ENCODE measurements at places on chromosomes 5 and 9.

GRCh38 chr9:73074176-73074708 is 77.4 kb upstream of the ANXA1 start:
- ATAC-seq = no peak

DNA sequence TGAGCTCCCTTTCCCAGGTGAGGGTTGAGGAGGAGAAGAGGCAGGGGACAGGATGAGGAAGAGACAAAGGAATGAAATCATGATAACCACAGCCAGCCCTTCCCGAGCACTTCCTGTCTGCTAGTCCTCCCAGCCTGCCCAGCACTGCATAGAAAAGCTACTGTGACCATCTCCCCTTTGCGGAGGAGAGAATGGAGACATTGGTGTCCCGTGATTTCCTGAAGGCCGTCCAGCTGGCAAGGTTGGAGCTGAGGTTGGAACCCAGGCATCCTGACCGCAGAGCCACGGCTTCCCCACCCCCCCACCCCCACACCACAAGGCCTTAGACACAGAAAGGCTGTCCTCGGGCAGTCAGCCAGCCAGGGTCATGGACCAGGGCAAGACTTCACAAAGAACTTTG is 131.1 kb upstream of the ICE1 start:
- ATAC-seq = no peak

DNA sequence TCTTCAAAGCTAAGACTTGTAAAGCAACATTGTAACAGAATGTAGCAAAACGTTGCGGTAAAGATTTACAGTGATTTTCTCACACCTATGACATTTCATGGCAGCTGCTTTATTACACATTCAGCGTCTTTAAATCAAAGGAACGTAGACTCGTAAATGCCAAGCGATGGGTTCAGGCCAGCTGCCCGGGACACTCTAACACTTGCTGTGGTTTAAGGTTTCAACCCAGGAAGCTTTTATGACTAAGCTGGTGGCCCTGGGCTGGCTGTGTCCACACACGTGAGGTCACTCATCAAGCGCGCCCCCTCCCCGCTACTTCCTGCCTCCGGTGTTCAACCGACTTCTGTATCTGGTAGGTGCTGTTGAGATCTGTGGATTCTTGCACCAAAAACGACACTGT is 2.5 kb downstream of the SLC6A18 start:
- no peak for ATAC-seq

DNA sequence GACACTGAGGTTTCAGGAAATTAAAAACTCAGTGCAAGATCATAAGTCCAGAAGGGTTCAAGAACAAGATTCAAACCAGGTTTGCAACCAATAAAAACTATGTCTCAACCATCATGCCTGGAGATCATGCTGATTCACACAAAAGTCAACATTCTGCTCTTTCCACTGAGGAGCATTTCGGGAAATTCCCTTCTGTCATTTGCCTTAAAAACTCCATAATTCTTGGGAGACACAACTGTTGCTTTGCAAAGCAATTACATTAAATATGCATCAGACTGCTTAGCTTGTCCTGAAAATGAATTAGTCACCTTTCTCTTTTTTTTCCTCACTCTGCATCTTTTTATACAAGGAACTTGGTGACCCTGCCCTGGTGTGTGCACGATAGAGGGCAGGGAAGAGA is 275.9 kb upstream of the ZNF462 start:
- ATAC-seq = no peak

GRCh38 chr5:118043531-118043930 is 944.8 kb downstream of the DTWD2 start:
- ATAC-seq = no peak

DNA sequence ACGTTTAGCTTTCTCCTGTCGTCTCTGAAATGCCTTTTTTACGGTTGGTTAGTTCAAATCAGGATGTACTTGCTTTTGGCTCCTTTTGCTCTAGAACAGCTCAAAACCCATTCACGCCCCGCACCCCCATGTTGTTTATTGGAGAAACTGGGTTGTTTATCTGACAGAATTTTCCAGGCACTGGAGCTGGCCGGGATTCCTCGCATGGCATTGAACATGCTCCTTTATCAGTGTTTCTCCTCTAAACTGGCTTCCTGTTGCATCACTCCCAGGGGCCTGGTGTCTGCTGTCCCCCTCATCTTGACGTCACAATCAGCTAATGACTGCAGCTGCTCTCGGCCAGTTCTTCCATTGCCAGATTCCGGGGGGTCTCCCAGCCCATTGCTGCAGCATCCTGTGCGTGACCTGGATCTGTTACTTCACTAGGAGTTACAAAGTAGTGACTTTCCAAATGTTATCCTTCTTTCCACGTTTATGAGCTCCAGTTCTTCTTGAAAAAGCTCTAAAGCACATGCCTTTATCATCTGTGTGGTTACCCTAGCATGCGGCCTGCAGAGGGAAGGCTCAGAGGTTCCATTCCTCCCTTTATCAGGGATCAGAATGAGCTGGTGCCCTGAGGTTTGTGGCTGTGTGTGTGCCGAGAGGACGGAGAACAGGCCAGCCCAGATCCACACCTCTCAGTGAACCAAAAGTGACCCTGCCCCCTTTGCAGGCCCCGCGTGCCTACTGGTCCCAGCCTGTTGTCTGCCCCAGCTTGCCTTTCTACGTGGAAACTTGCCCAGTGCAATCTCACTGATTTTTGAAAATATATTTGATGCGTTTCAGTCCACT is 27.5 kb downstream of the FAM163B start:
- no peak for ATAC-seq

DNA sequence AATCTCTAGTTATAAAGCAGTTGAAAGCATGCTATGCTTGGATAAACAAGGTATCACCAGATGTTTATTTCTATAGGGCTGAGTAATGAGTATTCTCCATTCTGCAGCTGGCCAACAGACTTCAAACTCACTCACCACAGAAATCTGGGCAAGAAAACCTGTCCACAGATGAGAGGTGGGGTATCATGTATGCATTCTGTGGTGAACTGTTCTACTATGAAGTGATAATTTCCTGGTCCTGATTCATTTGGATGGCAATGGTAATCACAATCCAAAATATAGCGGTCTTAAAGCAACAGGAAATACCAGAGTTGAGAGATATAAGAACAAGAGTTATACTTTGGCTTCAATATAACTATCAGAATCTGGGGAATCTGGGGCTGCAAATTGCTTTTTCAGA is 65.9 kb upstream of the EFNA5 start:
- no peak for ATAC-seq

- ATAC-seq = peak; percentile 16
Measured at GRCh38 chr9:83708515-83709158, 879 bp upstream of the UBQLN1 start.

DNA sequence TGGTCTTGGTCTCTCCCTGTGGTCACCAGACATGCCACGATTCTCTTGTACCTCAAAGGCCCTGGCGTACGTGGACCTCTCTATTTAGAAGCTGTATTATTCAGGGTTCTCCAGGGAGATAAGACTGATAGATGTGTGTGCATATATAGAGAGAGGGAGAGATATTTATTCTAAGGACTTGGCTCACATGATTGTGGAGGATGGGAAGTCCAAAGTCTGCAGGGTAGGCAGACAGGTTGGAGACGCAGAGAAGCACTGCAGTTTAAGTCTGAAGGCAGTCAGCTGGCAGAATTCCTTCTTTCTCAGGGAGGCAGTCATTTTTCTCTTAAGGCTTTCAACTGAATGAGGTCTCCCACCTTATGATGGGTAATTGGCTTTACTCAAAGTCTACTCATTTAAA is 16.3 kb downstream of the C9orf57 start:
- no peak for ATAC-seq

DNA sequence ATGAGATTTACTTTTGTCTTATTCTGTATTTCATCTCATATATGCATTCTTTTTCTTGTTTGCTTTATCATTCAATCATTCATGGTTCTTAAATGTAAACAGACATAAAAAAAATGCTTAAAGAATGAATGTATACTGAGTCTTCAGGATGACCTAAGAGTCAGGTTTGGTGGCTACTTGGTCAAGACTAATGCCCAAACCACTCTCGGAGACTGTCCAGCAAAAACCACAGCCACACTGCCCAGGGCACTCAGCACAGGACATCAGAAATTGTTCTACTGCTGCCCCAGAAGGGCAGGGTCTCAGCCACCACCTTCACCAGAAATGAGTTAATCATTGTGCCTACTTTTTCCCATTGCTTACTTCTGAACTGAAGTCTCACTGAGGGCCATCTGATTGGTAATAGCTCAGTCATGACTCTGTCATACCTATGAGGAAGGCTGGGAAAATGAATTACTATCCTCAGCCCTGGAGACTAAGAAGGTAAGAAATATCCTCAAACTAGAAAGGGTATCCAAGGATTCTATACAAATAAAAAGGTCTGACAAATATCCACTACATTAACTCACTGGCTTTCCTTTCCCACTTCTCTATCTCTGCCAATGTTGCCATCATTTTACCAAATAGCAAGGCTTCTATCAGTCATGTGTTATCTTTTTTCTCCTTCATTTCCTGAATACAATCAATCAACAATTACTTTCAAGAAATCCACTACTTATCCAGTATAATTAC is 236.1 kb downstream of the CETN3 start:
- no peak for ATAC-seq

- no peak for ATAC-seq
Measured at GRCh38 chr5:80057921-80058320, 22.8 kb downstream of the THBS4 start.

- ATAC-seq = no peak
Measured at GRCh38 chr5:91928754-91929521, 545.8 kb upstream of the ARRDC3 start.

- ATAC-seq = no peak
Measured at GRCh38 chr5:96280946-96281393, 152.1 kb downstream of the PCSK1 start.

DNA sequence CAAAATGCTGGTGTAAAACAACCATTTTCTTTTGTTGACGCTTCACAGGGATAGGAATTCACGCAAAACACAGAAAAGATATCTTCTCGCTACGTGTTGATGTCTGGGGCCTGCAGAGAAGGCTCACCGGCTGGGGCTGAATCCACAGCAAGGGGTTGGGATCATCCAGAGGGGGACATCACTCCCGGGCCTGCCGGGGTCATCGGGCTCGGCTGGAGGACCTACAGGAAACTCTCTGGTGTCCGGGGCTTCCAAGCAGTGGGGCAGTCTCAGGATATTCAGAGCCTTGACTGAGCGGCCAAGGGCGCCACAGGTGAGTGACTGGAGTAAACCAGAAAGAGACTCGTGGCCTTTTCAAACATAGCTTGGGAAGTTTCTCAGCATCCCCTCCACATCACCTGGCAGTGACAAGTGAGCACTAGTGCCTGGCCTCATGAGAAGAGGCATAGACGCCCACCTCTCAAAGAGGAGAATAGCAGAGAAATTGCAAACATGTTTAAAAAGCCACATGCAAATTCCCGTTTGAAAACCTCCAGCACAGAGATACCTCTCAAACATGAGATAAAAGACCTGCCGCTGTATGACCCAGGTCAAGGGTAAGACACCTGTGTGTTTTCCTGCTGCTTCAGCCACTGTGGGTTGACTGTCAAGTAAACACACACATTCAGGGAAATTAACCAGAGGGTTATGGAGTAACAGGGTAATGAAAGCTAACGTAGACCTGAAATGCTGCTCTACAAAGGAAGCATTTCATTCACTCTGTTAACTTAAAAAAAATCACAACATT is 50.8 kb upstream of the SIMC1 start:
- no peak for ATAC-seq

- no peak for ATAC-seq
Measured at GRCh38 chr5:147985608-147986007, 78.2 kb upstream of the SPINK5 start.

GRCh38 chr5:159395202-159395601 is 64.9 kb upstream of the IL12B start:
- ATAC-seq = no peak

DNA sequence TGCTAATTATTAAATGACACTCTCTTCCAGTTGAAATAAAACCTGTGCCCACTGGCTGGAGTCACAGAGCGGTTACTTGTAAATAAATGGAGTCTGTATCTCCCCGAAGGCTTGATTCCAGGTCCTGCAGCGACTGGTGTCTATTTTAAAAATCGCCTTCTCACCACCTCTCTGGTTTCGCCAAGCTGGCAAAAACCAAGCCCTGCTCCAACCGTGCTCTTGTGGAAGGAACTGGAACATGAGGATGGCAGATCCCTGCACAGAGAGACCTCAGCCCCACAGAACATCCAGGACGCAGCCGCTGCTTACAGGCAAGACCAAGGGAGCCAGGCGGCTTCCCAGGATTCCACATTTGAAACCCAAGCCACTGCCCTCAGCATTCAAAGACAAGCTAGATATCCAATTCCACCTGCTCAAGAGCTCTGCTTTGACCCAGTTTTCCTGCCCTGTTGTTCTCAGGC is 15.0 kb downstream of the SEMA4D start:
- no peak for ATAC-seq

GRCh38 chr9:69198521-69199220 is 24.6 kb downstream of the TJP2 start:
- no peak for ATAC-seq

DNA sequence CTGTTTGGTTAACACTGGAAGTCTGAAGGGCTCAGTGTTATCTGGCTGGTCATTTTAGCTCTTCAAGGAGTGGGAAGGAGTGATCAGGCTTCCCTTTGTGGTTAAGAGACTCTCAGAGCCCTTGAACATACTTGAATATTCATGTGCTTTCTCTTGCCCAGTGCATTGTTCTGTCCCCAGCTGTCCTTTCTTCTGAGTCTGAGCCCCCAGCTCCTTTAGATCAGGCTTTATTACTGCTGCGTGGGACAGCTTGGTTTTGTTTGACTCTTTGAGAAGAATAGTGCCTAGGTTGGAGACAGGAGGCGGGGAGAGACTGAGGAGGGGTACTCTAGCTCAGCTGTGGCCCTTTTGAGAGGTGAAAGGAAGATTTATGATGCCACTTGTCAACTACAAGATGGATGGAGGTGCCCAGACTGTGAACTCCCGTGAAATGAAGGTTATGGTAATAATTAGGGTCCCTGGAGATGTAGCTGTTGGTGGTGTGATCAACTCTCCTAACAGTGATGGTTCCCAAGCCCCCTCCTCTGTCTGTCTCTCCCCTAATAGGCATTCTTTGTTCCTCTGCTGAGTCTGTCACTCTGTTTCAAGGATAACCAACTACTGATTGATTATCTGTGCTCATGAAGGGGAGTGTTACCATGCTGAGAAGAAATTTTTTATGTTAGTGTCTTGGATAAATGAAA is 83.1 kb upstream of the GLRA1 start:
- ATAC-seq = no peak

DNA sequence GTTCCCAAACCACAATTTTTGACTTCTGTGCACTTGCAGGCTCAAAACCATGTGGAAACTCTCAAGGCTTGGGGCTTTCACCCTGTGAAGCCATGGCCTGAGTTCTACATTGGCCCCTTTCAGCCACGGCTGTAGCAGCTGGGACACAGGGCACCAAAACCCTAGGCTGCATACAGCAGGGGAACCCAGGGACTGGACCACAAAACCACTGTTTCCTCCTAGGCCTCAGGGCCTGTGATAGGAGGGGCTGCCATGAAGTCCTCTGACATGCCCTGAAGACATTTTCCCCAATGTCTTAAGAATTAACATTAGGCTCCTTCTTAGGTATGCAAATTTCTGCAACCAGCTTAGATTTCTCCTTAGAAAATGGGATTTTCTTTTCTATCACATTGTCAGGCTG is 312.1 kb upstream of the TUSC1 start:
- no peak for ATAC-seq

DNA sequence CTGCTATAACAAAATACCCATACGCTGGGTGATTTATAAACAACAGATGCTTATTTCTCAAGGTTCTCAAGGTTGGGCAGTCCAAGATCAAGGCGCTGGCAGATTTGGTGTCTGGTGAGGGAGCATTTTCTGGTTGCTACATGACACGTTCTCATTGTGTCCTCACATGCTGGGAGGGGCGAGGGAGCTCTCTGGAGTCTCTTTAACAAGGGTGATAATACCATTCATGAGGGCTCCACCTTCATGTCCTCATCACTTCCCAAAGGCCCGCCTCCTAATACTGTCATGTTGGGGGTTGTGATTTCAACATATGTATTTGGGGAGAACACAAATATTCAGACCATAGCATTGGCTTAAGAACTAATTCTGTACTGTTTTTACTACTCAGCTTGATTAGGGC is 4.6 kb downstream of the CFAP90 start:
- ATAC-seq = no peak

Measured in activated CD4-positive, CD25-positive, alpha-beta regulatory T cell treated with anti-CD3 and anti-CD28 coated beads, Interleukin-2, amount 50 U/mL, for 24 hours (primary cell).